ENCODE measurements at places on chromosomes 11 and 22.

- DNase-seq, result no peak
These were observed 39.1 kb downstream of the SPON1 start for GRCh38 chr11:14001597-14001996.

- no peak for DNase-seq
These were observed 86.3 kb upstream of the HMGXB4 start for GRCh38 chr22:35170716-35171697.

GRCh38 chr11:71194710-71195109 lies 57.7 kb downstream of the SHANK2 start:
- no peak for DNase-seq

GRCh38 chr22:28792491-28793383 lies 7.6 kb downstream of the XBP1 start:
- DNase-seq, result no peak

DNA sequence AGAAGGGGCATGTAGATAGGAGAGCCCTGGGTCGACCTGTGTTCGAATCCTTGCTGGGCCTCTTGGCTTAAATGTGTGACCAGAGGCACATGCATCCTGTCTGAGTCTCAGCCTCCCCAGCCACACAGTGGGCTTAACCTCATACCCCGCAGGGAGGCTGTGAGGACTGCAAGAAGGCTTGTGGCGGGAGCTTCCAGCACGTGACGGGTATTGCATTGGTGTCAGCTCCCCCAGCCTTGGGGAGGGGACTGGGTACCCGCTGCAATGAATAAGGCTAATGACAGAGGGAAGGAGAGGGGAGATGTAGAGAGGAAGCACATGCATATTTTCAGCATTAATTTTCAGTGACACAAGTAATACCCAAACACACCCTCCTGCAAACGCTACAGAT lies 8.1 kb downstream of the RASD2 start:
- no peak for DNase-seq

GRCh38 chr22:31126128-31126868 lies 3.5 kb downstream of the INPP5J start:
- no peak for DNase-seq

GRCh38 chr22:31977141-31977841 lies 33.0 kb downstream of the YWHAH start:
- peak; percentile 49 for DNase-seq

DNA sequence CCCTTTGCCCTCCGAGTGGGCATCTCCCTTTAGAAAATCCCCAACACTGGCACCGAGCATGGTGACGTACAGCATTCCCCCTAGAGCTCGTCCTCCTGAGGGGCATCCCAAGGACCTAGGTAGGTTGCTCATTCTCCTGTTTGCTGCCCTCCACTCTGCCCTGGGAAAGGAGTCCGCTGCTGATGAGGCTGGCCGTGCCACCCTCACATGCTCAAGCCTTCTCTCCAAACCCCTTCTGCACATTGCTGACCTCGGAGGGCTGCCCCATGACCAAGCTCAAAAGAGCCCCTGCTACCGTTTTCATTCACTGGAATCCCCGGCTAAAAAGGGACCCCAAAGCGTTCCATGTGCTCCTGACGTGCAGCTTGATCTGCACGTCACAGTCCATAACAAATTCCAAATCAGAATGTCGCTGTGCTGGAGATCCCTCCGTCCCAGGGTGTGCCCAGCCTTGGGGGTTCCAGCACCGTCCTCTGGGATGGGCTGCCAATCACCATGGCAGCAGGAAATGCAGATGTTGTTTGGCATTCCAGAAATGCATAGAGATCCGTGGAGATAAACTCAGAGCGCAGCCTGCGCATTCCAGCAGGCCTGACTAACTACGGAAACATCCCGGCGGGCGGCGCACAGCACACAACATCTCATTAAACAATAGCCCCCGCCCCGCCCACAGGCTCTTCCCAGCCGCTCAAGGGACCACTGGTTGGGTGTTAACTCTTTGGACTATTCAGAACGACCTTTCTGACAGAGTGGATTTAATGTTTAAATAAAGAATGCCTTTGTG lies 26.3 kb upstream of the GNB1L start:
- peak; percentile 70 for DNase-seq

DNA sequence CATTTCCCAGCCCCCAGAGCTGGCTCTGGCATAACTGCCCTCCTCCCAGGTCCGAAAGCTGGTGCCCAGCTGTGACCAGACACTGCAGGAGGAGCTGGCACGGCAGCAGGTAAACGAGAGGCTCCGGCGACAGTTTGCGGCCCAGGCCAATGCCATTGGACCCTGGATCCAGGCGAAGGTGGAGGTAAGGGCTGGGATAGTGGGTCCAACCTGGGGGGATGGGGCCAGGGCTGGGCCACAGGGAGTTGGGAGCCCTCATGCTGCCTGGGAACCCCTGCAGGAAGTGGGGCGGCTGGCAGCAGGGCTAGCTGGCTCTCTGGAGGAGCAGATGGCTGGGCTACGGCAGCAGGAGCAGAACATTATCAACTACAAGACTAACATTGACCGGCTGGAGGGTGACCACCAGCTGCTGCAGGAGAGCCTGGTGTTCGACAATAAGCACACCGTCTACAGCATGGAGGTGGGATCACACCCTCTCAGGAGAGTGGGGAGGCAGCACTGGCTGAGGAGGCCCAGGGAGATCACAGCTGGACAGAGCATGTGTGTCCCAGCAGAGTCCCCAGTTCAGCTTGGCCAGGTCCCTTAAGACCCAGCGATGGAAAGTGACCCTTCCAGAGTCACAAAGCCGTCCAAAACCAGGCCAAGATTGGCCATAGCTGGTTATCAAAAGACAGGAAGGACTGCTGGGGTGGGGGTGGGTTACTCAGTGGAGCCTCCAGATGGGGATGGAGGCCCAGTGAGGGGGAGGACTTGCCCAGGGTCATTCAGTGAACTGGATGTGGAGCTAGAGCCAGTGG lies 7.0 kb downstream of the CTSF start:
- DNase-seq, result no peak

GRCh38 chr22:48320683-48321451 lies 1506.8 kb downstream of the BRD1 start:
- DNase-seq, result no peak

DNA sequence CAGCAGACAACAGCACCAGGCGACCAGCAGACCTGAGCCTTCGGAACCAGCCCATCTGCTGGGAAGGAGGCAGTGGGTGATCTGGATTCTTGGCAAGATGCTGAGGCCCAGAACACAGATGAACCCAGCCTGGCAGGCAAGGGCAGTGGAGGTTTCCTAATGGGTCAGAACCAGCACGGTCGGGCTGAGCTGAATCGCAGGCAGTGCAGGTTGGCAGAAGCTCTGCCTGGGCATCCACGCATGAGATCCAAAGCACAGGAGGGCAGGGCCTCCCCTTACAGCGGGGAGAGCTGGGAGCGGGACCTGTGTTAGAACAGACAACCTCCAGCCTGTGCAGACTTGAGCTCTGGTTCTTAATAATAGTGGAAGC lies 47.5 kb downstream of the DSCAML1 start:
- DNase-seq, result no peak

DNA sequence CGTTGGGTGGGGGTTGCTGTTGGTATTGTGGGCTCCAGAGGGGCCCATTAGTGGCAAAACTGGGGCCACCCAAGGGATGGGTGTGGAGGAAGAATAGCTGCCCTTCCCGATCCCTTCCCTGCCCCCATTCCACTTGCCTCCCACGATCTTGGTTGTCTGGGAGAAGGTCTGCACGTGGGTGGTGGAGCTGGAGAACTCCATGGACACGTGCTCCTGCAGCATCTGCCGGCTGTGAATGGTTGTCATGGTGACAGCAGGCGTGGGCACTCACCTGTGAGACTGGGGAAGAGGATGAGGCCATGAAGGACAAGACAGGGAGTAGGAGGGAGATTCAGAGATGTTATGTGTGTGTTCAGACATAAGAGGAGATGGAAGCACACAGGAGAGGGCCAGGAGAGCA lies 2.0 kb downstream of the IGSF22 start:
- DNase-seq, result no peak

GRCh38 chr11:15667127-15667725 lies 552.5 kb downstream of the INSC start:
- no peak for DNase-seq

- peak; percentile 80 for DNase-seq
These were observed 31.9 kb downstream of the FLI1 start for GRCh38 chr11:128725630-128726319.

DNA sequence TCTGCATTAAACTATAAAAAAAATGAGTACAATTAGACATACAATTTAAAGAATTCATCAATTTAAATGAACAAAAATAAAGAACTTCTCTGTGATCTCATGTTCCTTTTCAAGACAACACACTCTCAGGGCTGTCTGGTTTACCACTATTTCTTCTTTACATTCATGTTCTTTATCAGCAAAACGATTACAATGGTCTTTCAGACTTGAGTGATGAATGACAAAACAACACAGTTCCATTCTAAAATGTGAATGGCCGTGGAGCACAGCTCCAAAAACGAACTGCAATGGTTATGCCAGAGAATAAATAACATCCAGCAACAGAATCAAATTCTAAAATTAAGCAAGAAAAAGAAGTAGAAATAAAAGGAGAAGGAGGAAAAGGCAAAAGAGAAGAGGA lies 113.1 kb downstream of the CADM1 start:
- no peak for DNase-seq

DNA sequence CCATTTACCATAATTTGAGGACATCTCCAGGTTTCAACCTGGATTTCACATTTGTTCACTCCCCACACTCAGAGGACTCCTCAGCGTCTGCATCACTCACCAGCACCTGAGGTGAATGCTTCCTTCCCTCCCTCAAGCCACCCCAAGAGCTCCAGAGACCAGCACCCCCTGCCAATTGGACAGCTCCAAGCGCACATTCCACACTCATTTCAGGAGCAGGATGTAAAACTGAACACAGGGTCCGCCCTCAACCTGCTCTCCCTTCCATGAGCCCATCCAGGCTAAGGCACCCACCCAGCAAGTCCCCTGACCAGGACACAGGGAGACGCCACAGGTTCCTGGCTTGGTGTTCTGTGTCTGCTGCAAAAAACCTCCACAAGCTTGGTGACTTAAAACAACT lies 3.9 kb downstream of the SCGB1D1 start:
- no peak for DNase-seq

DNA sequence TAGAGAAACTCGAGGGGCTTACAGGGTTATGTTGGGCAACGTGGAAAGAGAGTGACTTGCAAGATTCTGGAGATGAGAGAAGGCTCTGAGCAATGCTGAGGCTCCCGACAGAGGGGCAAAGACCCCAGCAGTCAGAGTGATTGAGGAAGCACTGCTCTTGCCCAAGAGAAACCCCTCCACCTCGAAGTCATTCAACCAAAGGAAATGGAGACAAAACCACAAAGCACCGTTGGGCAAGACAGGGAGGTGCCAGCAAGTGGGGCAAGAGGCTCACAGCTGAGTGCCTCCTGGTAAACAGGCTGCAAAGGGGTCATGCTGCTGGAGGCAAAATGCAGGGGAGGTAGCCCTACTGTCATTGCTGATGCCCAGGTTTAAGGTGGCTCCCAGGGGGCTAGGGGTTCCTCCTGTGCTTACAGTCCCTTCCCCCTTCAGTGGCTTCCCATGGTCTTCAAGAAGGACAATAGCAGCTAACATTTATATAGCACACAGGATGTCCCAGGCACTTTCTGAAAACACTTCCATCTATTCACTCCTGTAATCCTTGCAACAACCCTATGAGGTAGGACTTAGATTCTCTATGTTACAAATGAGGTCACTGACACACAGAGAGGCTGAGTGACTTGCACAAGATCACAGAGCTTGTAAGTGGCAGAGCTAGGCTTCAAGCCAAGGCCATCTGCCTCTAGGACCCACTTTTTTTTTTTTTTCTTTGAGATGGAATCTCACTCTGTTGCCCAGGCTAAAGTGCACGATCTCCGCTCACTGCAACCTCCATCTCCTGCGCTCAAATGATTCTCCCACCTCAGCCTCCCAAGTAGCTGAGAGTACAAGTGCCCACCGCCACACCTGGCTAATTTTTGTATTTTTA lies 18.1 kb upstream of the MYH9 start:
- peak; percentile 60 for DNase-seq

GRCh38 chr22:26995235-26995634 lies 337.8 kb downstream of the MIAT start:
- DNase-seq, result no peak

- DNase-seq, result no peak
These were observed 388 bp downstream of the TMEM121B start for GRCh38 chr22:17120711-17121232.

- DNase-seq, result no peak
These were observed 275.6 kb downstream of the GRM5 start for GRCh38 chr11:88790182-88790581.

DNA sequence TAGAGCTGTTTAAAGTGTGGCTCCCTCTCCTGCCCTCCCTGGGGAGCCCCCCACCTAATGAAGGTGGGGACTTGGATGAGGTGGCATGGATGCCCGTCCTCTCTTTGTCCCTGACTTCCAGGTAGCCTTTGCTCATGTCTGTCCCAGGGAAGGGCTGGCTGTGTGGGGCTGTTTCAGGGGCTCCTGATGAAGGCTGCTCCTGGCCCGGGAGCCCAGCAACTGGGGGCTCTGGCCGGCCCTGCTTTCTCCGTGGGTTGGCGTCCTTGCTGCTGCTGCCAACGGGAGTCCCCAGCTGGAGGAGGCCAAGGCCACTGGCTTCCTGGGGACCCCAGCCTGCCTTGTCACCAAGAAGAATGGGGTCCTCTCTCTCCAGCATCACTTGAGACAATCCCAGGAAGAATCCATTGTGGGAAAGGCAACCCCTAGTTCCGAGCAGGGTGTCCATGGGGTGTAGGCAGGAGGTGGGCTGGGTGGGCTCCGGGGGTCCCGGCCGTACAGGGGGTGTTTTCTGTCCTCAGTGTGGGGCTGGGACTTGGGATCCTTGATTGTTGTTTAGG lies 13.2 kb downstream of the GRAMD4 start:
- DNase-seq, result no peak

DNA sequence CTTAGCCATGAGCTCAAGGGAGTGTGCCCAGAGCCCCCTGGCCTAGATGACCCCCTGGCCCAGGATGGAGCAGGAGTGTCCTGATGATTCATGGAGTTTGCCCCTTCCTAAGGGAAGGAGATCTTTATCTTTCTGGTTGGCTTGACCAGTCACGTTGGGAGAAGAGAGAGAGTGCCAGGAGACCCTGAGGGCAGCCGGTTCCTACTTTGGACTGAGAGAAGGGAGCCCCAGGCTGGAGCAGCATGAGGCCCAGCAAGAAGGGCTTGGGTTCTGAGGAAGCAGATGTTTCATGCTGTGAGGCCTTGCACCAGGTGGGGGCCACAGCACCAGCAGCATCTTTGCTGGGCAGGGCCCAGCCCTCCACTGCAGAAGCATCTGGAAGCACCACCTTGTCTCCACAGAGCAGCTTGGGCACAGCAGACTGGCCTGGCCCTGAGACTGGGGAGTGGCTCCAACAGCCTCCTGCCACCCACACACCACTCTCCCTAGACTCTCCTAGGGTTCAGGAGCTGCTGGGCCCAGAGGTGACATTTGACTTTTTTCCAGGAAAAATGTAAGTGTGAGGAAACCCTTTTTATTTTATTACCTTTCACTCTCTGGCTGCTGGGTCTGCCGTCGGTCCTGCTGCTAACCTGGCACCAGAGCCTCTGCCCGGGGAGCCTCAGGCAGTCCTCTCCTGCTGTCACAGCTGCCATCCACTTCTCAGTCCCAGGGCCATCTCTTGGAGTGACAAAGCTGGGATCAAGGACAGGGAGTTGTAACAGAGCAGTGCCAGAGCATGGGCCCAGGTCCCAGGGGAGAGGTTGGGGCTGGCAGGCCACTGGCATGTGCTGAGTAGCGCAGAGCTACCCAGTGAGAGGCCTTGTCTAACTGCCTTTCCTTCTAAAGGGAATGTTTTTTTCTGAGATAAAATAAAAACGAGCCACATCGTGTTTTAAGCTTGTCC lies 14.3 kb downstream of the ADORA2A start:
- DNase-seq, result no peak

GRCh38 chr11:66692871-66693331 lies 15.2 kb upstream of the RBM4B start:
- DNase-seq, result no peak

All from H4 (cell line).